ENCODE measurements at places on chromosomes 1 and 21.

- DNase-seq: no peak
Observed at GRCh38 chr21:16287046-16287445, 557.3 kb downstream of the USP25 start.

DNA sequence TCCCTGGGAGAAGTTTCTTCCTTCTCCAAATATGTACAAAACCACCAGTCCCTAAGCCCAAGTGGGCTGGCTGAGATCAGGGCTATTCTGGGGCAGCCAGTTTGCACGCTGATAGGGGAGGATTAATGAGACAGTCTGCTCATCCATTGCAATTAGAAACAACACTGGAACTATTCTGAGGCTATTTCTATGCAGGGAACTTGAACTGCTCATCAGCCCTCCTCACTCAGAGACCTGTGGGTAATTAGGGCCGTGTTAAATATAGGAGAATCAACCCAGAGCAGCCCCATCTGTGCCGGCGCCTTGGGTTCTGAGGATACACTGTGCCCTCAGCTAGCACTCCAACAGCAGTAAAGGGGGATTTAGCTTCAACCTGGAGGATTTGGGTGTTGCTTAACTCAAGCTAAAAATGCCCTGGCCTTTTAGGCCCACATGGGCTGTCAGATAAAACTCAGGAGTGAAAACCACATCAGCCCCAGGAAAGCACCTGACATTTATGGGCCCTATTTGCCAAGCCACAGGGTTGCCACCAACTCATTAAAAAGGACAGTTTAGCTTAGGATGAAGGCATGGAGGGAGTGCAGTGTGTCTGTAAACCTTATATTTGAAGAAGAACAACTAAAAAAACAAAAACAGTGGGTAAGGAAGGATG lies 53.9 kb downstream of the DUSP10 start:
- no peak for DNase-seq

DNA sequence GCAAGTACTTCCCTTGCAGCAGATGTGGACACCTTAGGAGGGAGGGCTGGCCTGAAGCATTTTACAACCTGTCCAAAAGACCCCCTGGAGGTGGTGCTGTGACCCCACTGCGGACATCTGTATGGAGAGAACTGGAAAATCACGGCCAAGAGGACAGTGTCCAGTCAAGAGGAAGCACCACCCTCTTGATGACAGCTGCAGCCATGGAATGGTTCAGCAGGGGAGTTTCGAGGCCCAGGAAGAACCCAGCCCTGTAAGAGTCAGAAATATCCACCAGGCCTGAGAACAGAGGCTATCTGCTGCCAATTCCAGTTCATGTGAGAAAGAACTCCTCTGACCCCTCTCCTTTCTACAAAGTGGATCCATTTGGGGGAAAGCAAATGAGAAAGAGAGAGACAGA lies 126.8 kb downstream of the PLXNA2 start:
- no peak for DNase-seq

DNA sequence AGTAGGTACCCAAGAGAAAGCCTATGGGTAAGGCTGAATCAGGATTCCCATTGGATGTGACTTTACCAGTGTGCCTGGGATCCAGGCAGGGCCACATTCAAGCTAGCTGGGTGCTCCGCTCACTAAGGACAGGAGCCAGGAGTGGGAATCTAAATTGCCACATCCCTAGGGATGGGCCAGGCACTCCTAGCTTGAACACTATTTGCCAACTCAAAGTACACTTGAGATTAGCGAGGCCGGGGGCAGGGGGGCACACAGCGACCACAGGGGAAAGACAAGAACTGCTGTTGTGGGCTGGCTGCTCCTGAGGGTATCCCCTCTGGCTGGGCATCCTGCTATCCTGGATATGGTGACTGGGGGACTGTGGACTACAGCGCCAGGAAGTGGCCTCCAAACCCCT lies 4.3 kb downstream of the SLC45A3 start:
- no peak for DNase-seq

DNA sequence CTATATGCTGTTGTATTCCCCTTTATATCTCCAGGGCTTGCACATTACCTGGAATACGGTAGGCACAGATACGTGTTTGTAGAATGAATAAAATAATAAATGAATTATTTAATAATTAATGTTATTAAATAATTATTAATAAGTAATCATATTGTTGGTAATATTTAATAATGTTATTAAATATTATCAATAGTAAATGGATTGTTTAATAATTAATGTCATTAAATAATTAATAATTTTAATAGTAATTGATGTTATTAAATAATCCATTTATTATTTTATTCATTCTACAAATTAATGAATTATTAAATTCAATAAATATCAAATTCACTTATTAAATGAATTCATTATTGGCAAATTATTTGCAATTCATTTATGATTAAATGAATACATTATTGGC lies 175.1 kb downstream of the MATN1 start:
- DNase-seq: no peak

- DNase-seq: no peak
Observed at GRCh38 chr1:209689477-209689876, 14.3 kb downstream of the G0S2 start.

- no peak for DNase-seq
Observed at GRCh38 chr1:46539972-46540371, 11.5 kb downstream of the KNCN start.

DNA sequence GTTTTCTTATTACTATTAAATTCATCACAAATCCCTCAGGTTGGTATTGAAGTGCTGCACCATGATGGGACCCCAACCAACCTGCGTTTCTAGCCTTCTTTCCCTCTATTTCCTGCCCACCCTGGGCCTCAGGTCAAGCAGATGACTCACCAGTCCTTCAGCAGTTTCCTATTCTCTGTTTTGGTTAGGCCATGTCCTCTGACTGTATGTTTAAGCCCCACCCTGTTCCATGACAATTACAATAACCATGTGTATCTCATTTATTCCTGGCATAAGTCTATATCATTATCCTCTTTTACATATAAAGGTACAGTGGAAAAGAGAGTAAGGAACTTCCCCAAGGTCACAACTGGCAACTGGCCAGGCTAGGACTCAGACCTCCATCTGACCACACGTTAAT lies 5.3 kb upstream of the FAM78B start:
- no peak for DNase-seq

DNA sequence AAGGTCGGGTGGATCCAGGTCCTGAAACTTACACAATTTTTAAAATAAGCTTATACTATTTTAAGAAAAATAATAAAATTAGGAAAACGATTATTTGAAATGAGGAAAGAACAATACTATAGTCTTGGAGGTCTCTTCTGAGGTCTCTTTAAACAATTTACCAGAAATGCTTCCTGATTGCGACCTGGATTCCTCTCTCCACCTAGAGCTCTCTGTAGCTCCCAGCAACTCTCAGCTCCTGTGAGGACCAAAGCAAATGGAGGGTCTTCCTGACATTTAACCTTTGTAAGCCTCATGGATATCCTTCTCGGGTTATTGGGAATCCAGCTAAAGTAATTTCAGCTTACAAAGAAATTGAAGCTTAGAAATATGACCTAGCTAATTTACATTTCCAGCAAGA lies 886 bp downstream of the BTBD8 start:
- no peak for DNase-seq

- no peak for DNase-seq
Observed at GRCh38 chr21:26377111-26377694, 195.9 kb downstream of the CYYR1 start.

- DNase-seq: no peak
Observed at GRCh38 chr1:217554849-217555248, 76.0 kb downstream of the GPATCH2 start.

DNA sequence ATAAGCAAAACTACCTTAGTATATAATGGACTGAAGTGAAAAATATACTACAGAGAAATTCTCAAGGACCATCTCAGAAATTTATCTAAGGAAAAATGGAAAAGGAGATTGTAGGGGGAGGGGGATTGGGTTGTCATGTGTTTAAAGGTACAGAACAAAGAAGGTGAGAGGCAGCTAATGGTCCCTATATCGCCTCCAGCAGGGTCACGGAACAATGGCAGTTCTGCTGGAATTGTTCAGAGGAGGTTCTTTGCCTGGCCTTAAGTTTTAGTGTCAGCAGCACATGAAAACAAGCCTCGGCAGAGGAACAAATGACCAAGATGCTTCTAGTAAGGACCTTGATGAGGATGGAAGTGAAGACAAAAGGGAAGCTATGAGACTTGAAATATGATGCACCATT lies 42.0 kb upstream of the RGS2 start:
- DNase-seq: no peak

GRCh38 chr1:156524481-156524869 lies 23.9 kb upstream of the MEF2D start:
- DNase-seq: no peak

DNA sequence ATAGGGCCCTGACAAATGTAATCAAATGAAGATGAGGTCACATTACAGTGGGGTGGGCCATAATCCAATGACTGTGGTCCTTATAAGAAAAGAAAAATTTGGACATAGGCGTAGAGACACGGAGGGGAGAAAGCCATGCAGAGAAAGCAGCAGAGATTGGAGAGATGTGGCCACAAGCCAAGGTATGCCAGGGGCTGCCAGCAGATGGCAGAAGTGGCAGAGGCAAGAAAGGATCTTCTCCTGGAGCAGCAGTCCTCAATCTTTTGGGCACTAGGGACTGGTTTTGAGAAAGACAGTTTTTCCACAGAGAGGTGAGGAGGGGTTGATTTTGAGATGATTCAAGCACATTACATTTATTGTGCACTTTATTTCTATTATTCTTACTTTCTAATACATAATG lies 355.1 kb downstream of the NPHP4 start:
- no peak for DNase-seq

- DNase-seq: no peak
Observed at GRCh38 chr1:201042779-201043461, 19.4 kb upstream of the KIF21B start.

DNA sequence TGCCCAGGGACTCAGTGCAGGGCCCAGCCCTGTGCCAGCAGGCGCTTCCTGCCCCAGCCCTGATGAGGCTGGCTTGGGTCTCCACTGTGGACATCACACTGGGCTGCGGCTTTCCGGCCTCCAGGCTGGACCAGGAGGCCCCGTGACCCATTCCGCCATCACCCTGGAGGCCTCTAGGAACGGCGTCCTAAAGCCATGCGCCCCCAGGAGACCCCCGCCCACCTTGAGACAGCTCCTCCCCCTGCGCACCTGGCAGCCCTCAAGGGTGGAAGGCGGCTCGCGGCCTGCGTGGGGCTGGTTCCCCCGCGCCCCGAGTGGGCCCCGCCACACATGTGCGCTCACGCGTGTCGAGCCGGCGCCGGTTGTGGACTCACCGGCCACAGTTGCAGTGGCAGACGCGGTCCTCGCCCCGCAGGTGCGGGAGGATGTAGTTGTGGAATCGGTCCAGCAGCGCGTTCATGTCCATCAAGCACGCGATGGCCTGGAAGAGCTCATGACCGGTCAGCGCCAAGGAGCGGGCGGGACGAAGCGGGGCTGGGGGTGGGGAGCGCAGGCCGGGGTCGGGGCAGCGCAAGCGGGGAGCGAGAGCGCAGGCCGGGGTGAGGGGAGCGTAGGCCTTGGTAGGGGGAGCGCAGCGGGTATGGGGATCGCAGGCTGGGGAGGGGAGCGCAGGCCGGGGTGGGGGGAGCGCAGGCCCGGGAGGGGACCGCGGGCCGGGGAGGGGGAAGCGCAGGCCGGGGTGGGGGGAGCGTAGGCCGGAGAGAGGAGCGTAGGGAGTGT lies 924 bp downstream of the TMEM240 start:
- no peak for DNase-seq

DNA sequence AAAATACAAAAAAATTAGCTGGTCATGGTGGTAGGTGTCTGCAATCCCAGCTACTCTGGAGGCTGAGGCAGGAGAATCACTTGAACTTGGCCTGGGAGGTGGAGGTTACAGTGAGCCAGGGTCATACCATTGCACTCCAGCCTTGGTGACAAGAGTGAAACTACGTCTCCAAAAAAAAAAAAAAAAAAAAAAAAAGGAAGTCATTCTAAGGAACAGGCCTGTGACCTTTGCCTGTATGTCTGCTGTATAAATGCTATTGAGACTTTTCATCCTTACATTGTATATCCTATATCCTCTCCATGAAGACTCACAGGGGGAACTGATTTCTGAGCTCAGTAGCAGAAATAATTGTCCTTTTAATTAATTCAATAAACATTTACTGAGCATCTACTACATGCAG lies 7.5 kb upstream of the CTPS1 start:
- DNase-seq: no peak

DNA sequence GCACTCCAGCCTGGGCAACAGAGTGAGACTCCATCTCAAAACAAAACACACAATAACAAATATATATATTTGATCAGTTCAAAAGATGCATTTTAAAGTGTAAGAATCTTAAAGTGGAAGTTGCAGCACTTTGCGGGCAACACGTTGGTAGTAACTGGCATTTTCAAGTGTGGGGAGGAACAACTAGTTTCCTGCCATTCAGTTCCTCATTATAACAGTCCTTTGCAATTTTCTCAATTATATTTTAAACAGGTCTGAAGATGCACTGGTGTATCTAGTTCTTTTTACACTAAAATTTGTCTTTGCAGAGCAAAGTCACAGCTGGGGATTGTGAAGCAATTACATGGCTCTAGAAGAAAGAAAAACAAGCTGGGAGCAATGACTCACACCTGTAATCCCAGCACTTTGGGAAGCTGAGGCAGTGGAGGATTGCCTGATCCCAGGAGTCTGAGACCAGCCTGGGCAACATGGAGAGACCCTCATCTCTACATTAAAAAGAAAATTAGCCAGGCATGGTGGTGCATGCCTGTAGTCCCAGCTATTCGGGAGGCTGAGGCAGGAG lies 25.3 kb downstream of the RRAGC start:
- no peak for DNase-seq

GRCh38 chr1:116679828-116680628 lies 12.5 kb upstream of the IGSF3 start:
- no peak for DNase-seq

- no peak for DNase-seq
Observed at GRCh38 chr1:93080179-93080823, 1.2 kb downstream of the MTF2 start.

GRCh38 chr1:237269938-237270337 lies 228.0 kb downstream of the RYR2 start:
- no peak for DNase-seq

DNA sequence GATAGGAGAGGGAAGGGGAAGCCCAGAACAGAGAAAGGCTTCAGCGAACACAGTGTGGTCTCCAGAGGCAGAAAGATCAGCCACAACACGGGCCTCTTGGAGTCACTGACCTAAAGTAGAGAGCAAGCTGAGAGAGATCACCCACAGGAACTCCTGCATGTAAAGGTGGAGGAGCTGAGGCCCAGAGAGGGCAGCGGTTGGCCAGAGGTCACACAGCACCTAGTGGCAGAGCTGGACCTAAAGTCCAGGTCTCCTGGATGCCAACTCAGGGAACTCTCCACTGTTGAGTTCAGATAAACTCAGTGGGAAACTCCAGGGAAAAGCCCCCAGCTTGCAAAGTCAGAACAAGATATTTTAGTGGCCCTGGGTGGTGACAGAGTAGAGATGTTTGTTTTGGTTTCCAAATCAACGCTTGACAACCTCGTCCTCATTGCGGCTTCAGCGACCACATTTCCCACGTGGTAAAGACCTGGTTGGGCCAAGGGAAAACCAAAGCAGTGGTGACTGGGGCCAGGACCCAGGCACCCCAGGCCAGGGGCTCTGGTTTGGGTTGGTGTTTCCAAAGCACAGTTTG lies 4.6 kb downstream of the IFFO2 start:
- peak; percentile 46 for DNase-seq

GRCh38 chr1:53378061-53378460 lies 50.2 kb upstream of the LRP8 start:
- no peak for DNase-seq
